COR-L47 (cell line): ENCODE measurements at places on chromosomes 16 and 17.
A peak's percentile ranks its signal among the peaks of the same experiment; 100 is the strongest.

DNA sequence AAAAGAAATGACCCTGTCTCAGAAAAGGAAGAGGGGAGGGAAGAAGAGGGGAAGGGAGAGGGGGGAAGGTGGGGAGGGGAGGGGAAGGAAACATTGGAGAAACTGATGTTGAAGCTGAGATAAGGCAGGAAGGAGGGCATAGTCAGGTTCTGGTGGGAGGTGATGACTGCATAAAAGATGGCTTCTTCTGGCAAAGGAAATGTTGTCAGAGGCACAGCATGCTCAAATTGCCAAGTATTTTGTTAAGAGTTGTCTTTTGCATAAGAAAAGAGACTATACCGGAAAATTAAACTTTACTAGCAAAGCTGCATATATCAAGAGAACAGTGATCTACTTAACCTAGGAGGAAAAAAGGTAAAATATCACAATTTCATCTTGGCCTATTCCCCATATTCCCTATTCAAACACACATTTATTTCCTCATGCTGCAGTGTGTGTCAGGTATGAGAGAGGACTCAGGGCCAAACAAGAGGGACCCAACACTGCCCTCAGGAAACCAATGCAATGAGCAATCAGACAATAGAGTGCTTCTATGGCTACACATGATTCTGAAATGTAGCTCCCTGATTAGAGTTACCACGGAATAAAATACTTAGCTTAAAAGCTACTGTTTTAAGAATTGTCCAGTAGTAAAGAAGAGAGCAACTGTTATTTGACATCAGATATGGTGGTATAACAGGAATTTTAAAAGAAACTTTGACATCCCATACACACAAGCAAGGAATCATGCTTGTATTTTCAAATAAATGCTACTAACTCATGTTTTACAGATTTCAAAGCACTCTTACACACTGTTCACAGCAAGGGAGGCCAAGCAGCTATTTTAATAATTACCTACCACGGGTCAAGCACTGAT lies 80.9 kb downstream of the PARN start:
- DNase-seq: no peak

DNA sequence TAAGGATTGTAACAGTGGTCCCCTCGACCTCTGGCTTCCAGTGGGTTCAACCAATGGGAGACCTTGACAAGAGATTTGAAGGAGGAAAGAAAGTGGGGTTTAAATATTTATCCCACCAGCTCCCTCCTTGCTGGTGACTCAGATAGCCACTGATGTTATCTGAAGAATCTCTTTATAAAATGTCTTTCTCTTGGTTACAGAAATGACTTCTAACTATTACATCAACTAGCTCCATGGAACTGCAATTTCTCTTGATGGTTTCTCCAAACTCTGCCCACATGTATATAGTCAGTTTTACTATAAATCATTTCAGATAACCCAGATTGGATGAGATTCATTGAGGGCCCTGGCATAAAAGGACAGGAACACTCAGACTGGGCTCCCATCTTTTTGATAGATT lies 920.2 kb upstream of the SOX9 start:
- DNase-seq: no peak

DNA sequence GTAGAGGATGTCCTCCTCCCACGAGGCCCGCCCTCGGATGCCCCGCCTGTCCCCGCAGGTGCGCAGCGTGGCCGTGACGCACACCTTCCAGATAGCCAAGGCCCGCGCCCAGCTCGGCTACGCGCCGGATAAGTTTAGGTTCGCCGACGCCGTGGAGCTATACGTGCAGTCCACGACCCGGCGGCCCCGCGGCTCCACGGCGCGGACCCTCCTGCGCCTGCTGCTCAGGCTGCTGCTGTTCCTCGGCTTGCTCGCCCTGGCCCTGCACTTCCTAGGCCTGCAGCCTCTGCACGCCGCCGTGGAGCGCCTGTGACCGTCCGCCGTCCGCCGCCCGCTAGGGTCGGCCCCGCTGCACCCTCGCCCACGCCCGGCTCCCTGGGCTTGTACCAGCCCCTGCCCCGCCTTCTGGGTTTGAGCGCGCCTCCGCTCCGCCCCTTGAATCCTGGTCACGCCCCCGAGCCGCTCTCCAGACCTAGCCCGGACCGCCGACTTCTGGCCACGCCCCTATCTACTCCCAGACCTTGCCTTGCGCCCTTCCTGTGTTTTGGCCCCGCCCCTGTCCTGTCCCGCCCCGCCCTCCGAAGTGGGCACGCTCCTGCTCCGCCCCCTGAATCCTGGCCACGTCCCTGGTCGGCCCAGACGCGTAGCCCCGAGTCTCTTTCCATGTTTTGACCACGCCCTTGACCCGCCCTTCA lies 15.8 kb upstream of the EEF2K start:
- DNase-seq: peak; percentile 94

- DNase-seq: no peak
Measured at GRCh38 chr17:63635290-63635689, 13.1 kb downstream of the MAP3K3 start.

GRCh38 chr17:21418446-21419298 lies 42.5 kb downstream of the KCNJ12 start:
- DNase-seq: no peak

GRCh38 chr16:11238272-11239202 lies 17.5 kb downstream of the SOCS1 start:
- no peak for DNase-seq

GRCh38 chr17:64694207-64694606 lies 32.1 kb upstream of the SMURF2 start:
- no peak for DNase-seq

DNA sequence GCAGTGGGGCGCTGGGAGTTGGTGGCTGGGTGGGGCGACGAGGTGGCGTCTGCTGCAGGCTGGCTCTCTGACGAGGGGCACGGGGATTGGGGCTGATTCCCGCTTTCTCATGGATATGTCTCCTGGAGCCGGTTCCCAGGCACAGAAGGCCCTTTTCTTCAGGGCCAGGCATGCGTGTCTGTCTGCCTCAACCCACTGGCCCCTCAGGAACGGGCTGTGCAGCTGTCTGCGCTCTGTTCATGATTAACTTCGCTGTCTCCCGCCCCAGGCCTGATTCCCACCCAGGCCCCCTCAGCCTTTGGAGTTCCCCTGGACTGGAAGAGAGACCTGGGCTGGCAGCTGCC lies 53.1 kb downstream of the RAP1GAP2 start:
- DNase-seq: no peak

- DNase-seq: no peak
Measured at GRCh38 chr16:31452631-31453106, 6.6 kb upstream of the ARMC5 start.

DNA sequence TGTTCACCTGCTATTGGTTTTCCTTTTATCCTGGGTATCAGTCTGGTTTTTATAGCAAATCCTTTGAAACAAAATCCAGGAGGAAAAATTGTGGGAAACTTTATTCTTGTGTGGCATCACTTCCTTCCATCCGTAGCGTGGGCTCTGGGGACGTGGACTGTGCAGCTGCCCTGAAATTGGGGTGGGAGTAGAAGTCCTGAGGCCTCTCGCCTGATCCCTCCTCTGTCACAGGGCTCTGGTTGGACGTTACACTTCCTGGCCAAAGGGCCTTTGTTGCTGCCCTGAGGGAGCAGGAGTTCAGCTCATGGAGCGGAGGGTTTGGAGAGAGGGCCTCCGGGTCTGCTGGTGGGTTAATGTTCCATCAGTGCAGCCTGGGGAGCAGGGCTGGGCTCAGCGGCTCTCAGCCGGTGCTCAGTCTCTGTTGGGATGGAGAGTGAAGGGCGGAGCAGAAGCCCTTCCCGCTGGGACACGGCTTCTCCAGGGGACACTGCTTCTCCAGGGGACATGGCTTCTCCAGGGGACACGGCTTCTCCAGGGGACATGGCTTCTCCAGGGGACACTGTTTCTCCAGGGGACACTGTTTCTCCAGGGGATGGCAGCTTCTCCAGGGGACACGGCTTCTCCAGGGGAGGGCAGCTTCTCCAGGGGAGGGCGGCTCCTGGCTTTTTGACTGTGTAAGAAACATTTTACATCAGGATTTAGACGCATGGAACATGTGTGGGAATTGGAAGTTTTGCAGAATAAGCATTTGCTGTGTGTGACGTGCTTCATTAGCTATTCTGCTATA lies 15.2 kb upstream of the RPL13 start:
- DNase-seq: no peak

DNA sequence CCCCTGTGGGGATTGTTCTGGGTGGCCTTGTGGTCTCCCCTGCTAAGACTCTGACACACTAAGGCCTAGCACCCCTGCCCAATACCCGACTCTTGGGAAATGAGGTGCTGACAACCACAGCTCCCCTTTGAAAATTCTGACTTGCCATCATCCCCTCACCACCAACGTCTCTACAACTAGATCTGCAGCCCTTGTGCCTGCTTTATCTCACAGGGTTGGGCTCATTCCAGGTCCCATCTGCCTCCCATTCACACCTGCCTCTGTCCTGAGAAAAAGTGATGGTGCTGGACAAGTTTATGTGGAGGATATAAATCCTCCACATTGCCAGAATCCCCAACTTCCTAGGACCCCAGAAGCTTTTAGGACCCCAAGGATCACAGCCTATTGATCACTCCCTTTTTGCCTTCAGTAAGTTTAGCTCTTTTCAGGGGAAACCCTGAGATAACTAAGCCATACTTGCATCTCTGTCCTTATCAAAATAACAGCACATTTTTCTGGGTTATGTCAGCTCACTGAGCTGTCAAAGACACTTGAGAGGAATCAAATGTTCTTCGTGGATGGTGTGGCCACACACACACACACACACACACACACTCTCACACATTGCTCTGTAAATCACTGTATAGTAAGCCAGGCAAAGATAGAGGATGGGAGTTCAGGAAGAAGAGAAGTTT lies 136.8 kb upstream of the CES5A start:
- no peak for DNase-seq

DNA sequence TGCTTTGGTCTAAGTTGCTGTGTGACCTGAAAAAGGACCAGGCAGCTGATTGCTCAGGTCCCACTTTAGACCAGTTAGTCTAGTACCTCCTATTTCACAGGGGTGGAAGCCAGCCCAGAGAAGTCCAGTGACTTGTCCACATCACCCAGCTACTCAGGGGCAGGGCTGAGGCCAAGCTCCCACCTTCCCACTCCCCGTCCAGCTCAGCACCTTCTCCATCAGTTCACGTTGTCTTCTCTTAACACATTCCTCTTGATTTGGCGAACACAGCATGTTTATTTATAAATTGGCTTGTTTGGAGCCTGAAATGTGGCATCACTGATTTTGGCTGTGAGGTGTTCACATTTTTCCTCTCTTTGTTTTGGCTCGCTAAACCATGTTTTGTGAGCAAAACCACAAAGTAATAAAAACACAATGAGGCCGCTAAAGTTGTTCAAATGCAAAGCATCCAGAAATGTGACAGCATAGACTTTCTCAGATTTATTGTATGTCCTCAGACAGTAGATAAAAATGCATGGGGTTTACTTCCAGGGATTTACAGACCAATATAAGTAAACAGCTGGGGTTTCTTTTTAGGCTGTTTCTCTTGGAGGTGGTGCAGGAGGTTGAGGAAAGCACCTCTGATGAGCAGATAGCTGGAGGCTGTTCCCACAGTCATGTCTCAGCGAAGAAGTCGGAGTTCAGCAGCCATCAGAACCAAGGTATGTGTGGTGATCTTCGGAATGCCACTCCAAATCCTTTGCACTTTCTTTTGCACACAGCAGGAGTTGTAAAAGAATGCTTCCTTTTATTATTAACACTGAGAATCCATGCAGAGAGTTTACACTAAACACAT lies 88.4 kb downstream of the PLXDC1 start:
- DNase-seq: no peak

DNA sequence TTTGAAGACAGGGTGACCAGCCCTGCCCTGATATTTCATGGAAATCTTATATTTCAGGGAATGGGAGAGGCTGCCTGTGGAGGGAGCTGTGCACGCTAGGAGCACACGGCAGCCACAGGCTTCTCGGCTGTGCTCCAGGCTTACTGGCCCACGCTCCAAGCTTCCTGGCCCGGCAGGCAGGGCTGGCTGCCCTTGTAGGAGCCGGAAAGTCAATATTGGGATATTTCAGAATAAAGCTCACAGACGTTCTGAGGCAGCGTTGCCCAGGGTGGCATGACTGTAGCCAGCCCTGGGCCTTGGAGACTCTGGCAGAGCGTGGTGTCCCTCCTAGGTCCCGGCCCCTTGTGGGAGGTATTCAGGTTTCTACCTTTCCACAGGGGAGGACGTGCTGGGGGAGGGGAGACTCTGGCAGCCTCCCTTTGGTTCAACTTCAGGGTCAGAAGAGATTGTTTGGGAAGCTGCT lies 95.6 kb downstream of the NPIPB11 start:
- DNase-seq: no peak

DNA sequence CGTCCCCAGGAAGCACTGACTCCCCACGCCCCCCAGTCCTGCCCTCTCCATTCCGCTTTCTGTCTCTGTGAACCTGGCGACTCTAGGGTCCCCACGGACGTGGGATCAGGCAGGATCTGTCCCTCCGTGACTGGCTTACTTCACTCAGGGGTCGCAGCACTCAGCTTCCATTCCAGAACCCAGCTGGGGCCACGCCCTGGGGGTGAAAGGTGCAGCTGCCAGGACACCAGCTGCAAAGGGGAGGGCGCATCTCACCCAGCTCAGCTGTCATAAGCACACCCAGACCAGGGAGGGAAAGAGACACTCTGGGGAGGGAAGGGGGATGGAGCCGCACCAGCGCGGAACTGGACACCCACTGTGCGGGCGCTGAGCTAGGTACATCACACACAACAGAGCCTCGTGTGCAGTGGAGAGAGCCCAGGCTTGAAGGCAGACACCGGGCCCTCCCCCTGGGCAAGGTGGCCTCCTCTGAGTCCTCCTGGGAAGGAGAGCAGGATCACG lies 18.5 kb upstream of the HEXD start:
- no peak for DNase-seq

- no peak for DNase-seq
Measured at GRCh38 chr16:345772-346171, 6.8 kb downstream of the AXIN1 start.

- DNase-seq: no peak
Measured at GRCh38 chr16:12618515-12618914, 185.2 kb downstream of the CPPED1 start.

DNA sequence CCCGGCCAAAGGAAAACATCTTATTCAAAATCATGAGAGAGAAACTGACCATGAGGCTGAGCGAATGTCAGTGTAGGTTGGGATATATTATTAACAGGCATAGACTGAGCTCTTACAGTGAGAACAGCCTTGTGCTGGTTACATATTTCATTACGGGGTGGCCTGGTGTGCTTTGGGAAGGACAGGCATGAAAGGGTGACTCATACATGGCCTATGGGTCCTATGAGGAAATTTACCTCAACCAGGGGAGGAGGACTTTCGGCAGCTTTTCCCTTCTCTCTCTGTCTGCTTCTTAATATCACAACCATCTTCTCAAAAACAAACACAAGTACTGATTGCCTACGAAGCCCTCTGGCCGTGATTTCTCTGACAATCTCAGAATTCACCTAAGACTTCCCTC lies 579.1 kb downstream of the CDH13 start:
- DNase-seq: no peak

GRCh38 chr16:81873206-81873605 lies 94.1 kb downstream of the PLCG2 start:
- DNase-seq: no peak
